Stimulated activated CD4-positive, alpha-beta T cell treated with anti-CD3 and anti-CD28 coated beads, Interleukin-1b, Interleukin-23, amount 100 ng/mL, for 48 hours (primary cell): ENCODE measurements at places on chromosomes 7 and 10.
A peak's percentile ranks its signal among the peaks of the same experiment; 100 is the strongest.

- no peak for DNase-seq
Observed at GRCh38 chr10:126264102-126265018, 123.9 kb downstream of the ADAM12 start.

DNA sequence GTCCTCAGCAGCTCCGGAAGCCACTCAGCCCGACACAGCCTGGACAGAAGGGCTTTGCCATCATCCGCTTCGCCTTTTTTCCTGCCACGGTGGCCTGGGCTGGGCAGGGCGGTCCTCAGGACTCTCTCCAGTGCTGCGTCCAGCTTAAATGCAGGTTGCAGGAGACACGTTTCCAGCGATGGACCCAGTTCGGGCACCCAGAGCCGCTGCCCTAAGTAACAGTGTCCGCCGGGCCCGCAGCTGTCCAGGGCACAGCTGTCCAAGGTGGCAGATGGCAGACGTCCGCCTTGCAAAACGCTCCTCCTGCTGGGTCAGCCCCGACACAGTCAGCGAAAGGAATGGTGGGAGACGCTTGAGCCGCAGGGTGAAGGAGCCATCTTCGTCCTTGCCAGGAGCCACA is 37.0 kb upstream of the FOXL3 start:
- DNase-seq, result no peak

GRCh38 chr7:152200395-152200794 is 174.9 kb downstream of the GALNT11 start:
- no peak for DNase-seq

GRCh38 chr7:147571436-147572185 is 1019.0 kb upstream of the C7orf33 start:
- DNase-seq, result no peak

- DNase-seq, result peak; percentile 44
Observed at GRCh38 chr7:151851145-151851751, 25.7 kb downstream of the PRKAG2 start.

DNA sequence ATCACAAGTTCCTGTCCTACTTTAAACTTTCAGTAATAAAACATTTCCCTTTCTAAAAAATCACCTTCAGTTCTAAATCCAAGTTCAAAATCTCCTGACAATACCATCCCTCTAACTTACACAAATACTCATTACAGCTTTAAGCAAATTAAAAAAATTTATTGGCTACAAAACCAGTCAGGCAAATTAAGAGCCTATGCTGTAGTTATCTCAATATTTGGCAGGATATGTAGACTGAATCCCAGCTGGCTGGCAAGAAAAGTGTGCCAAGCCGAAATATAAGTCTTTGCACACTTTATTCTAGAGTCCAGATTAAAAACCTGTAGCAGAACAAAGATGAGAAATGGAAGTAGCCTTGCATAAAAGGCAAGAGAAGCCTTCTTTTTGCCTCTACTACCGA is 9.5 kb downstream of the WAPL start:
- DNase-seq, result no peak

DNA sequence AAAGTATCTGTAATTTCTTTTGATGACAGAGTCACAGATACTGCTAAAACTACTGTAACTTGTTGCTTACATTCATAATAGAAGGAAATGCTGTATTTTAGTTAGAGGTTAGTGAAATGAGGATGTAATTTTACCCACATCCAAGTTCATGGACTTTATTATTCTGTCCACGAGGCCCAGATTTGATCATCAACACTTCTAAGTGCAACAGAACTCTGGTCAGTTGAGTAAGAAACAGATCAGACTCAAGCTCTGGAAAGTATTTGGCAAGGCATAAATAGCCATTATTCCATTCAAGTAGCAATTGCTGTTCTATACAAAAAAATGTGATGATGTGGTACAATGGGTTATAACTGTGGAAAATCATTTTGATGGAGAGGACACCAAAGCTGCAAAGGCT is 22.3 kb downstream of the ACADSB start:
- no peak for DNase-seq

- no peak for DNase-seq
Observed at GRCh38 chr10:101922846-101923245, 79.2 kb upstream of the KCNIP2 start.

DNA sequence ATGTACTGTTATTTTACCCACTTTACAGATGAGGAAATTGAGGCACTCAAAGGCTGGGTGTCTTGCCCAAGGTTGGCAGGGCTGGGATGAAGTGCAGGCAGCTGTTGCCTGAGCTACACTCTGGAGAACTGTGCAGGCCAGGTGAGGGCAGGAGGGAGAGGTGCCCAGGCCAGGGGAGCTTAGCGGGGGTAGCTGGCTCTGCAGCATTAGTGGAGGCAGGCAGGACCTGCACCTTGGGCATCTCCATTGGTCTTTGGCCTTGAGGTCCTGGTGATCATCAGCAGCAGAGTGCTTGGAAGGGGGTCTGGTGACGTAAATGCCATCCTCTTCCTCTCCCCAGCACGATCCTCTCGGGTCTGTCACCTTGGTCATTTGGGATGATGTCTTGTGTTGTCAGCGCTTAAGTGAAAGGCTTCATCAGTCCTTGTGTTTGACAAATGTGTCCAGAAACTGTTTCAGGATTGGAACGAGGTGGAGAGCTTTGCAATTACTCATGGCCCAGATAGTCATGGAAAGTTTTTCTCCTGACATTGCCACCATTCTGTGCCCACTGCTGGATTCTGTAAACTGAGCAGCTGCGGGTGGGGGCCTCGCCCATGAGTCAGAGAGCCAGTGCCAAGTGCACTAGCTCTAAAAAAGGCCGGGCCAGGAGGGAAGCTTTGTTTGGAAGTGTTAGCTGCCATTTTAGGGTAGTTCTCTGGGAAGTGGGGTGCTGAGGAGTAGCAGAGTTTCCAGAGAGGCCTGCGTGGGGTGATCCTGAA is 47.6 kb downstream of the TSPAN15 start:
- DNase-seq, result no peak

- no peak for DNase-seq
Observed at GRCh38 chr10:80769700-80770160, 232.0 kb downstream of the SH2D4B start.

GRCh38 chr10:45437587-45438465 is 63.8 kb downstream of the ALOX5 start:
- DNase-seq, result no peak

GRCh38 chr10:70588859-70589570 is 13.5 kb downstream of the PRF1 start:
- DNase-seq, result no peak

DNA sequence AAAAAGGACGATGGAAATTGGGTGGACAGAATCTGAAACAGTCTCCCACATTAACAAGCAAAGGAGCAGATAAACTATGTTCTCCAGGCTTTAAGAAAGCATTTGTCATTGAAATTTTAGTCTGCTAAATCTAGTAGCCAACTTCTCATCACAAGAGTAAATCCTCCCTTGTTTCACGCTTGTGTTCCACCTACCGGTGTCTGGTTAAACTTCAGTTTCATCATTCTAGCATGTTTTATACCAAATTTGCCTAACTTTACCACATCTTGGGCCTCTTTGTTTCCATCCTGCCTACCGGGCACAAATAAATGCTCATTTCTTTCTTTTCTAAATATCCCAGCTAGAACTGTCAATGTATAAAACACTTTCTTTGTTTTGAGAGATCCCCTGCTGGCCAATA is 5.8 kb downstream of the LIPA start:
- DNase-seq, result no peak

- DNase-seq, result no peak
Observed at GRCh38 chr10:47288916-47289495, 11.0 kb upstream of the GDF10 start.

GRCh38 chr7:139704308-139704879 is 73.4 kb downstream of the HIPK2 start:
- DNase-seq, result no peak

DNA sequence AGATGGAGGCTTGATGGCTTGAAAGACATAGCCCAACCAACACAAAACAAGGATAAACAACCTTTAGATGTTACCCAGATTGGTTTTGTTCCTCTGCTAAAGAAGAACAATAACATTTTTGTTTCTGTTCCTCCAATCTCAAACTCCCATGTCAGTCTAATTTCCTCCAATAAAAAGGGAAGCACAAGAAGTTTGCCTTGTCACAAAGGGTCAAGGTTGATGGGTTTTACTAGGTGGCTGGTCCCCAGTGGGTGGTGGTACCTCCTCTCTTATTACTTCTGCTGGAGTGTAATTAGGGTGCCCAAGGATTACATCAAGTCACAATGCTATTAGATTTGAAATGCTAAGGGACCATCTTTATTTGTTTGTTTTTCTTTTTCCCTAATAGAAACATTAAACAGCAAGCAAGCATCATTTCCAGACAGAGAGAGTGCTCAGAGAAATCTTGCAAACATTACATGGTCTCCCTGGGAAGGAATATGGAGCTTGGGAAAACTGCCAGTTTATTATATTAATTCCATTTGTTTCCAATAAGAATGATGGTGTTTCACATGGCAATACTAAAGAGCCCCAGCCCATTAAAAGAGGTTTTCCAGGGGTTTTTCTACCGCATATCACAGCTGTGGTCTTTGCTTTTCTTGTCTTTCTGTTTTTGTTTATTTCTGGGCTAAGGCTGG is 78.3 kb upstream of the AOAH start:
- DNase-seq, result no peak

- no peak for DNase-seq
Observed at GRCh38 chr7:1715331-1715625, 45.2 kb downstream of the ELFN1 start.

- no peak for DNase-seq
Observed at GRCh38 chr7:158702196-158702595, 2.4 kb downstream of the NCAPG2 start.

GRCh38 chr7:96910486-96910885 is 94.9 kb upstream of the DLX6 start:
- no peak for DNase-seq

DNA sequence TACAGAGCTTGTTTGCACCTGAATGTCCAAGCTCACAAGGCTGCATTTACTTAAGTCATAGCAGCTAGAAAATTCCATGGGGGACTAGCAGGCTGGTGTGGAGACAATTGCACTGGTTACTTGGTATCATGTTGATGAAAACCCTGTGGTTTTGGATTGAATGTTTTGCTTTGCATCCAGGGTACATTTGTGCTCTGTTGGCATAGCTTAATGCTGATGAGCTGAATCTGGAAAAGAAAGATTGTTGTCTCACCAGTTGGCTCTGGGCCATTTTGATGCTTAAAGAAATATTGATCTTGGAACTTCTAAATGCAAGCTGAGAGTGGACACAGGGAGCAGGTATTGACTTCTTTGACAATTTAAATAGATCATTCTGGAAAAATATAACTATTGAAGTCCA is 122.5 kb upstream of the MBL2 start:
- no peak for DNase-seq
